ENCODE measurements at places on chromosomes 6 and 20.

- no peak for DNase-seq
Observed at GRCh38 chr20:3652676-3653596, 10.3 kb downstream of the GFRA4 start.

DNA sequence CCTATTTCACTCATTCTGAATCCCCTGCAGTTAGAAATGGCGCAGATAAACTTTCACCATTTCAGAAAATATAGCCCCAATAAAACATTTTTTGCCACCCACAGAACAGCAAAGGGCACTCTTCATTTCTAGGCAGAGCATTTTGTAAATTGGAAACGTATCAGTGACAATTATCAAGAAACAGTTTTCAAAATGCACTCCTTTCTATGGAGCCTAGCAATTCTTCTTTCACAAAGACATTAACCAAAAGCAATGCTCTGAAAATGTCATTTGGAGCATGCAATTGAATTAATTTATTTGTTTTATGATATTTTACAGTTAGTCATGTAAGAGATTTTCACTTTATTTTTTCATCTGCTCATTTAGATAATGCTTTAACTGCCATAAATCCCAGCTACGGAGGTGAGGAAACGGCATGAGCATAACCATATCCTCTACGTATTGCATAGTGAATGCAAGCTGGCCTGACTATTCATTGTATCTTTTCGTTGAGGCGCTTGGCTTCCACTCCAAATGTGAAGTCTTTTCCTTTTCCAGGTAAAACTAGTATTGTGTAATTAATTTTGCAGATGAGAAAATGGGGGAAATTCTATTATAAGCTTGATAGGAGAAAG, 813.4 kb downstream of the C6orf118 start:
- DNase-seq, result no peak

GRCh38 chr20:2754424-2754823, 46.0 kb downstream of the CPXM1 start:
- DNase-seq, result no peak

DNA sequence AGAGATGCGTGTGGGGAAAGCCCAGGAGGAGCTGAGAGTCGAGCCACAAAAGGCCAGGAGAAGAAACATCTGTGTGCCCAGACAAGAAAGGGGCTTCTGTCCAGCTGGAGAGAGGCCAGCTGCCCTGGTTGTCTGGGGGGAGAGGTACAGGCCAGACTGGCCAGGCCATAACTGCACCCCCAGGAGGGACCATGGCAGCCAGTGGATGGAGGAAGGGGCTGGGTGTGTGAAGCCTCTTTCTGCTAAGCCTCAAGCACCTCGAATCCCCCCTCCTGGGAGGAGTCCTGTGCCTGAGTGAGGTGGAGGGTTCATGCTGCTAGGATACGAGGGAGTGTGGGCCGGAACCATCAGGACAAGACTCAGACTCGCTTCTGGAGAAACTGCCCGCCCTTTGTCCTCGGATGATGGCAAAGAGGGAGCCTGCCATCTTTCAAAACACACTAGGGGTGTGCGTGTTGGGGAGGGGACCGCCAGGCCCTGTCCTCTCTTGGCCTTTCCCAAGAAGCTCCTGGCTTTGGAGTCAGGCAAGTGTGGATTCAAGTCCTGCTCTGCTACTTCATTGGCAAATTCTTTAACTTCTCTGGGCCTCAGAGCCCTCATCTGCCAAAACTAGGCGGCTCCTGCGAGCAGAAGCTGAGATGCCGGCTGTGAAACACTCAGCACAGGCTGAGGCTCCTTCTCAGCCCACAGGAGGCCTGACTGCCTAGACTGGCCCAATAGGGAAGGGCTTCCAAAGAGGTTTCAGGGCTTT, 90.3 kb downstream of the ASXL1 start:
- no peak for DNase-seq

GRCh38 chr6:37182736-37183590, 13.0 kb downstream of the PIM1 start:
- no peak for DNase-seq
